ENCODE measurements at places on chromosomes 6 and 20.

- no peak for DNase-seq
Observed at GRCh38 chr20:2930538-2930937, 57.3 kb downstream of the PTPRA start.

DNA sequence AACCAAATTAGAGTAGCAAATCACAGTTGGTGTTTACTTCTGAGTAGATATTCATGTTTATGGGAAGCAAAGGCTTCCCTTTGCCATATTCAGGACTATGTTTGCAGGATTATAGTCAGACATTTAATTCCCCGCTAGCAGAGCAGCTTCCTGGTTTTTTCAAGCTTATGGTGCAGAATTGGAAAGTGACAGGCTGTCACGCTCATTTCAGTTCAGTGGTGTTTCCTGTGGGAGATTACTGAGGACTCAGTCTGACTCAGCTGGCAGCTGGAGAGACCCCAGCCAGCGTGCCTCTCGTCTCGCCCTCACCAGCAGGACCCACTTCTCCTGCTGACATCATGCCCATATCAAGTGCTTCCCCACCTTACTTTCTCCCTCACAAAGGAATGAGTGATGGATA, 85.1 kb downstream of the LYRM2 start:
- no peak for DNase-seq

DNA sequence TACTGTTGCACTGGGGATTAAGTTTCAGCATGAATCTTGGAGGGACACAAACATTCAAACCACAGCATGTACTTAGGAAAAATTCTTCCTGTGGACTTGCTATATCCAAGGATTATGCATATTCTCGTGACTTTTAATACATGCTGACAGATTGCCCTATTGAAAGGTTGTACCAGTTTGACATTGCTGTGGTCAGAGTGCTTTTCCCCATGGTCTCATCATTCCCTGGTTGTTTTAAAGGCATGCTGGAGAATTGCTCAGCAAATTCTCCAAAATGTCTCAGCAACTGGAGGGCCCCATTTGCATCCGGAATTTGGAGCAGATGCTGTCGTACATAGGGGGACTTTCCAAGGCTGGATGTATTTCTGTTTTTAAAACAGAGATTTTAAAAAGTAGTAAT, 7.4 kb downstream of the HECA start:
- DNase-seq = no peak

DNA sequence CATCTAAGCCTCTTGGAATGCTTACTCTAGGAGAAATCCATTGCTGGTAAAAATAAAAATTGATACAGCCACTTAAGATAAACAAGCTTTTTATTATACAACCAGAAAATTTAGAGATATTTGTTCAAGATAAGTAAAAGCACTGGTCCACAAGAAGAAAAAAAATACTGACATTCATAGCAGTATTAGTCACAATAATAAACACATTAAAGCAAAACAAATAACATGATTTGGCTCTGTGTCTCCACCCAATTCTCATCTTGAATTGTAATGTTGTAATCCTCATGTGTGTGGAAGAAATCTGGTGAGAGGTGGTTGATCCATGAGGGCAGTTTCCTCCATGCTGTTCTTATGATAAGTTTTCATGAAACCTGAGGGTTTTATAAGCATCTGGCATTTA, 1093.5 kb upstream of the ADGRB3 start:
- no peak for DNase-seq

GRCh38 chr6:4383910-4384638, 248.7 kb upstream of the ECI2 start:
- no peak for DNase-seq

DNA sequence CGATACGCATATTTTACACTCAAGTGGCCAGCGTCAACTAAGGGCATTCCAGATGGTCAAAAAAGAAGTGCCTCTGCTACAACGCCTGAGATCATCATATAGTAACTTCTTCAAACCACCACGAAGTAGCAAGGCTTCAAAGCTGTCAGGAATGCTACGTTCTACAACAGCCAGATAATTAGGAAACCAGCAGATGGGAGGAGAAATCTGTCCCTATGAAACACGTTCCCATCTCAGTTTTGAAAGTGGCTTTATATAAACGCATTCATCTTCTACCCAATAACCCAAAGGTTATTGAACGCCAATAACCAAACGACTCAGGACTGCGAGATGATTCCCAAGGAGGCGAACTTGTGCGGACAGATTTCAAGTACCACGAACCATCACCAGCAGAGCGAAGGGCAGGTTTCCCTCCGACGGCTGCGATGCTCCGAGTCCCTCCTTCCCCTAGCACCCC, 1.2 kb downstream of the ABHD12 start:
- no peak for DNase-seq

DNA sequence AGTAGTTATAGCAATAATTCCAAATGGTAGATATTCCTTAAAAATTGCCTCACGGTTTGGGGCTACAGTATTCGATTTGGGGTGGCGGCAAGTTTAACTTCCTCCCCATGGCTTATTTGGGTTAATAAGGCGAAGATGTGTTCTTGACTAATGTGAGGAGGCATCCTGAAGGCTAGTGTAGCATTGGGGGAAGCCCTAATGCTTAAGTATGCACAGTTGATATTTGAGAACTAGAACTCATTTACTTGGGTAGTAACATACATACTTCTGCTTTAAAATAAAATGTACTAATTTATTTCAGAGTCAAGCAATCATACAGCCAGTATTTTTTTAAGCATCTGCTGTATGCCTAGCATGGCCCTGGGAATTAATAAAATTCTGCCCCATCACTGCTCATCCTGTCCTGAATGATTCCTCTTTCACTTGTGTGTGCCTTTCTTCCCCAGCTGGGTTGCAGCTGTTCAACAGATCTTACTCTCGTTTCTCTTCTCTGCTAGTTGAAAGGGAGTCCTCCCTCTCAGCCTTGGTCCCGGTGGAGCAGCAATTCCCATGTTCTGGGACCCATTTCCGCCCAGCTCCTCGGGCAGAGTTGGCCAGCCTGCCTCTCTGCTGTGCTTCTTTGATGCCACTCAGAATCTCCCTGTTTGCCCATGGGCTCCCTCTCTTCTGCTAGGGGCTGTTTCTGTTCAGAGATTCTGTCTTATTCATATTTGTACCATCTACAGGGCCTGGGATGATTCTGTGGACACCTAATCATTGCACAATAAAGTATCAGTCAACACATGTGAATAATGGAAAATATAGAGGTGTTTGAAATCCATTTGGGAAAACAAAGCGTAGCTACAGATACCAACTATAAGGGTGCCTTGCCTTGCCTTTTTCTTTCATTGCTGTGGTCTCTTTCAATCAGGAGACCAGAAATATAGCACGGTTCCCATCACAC, 104.8 kb downstream of the ARID1B start:
- no peak for DNase-seq

DNA sequence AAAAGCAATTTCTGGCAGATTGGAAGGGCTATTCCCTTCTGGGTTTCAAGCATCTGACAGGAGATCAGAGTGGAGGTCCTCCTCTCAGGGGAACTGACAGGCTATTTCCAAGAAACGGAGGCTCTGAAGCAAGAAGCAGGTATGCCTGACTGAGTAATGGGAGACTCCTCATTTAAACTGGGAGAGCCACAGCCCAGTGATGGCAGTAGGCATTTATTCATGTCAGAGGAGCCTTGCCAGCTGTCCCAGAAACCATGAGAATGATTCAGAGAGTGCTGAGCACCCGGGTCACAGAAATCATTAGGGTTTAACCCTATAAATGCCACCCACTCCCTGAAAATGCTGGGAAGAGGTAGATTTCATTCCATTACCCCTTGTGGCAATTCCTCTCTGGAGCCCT, 247.5 kb upstream of the RNF217 start:
- DNase-seq = no peak

DNA sequence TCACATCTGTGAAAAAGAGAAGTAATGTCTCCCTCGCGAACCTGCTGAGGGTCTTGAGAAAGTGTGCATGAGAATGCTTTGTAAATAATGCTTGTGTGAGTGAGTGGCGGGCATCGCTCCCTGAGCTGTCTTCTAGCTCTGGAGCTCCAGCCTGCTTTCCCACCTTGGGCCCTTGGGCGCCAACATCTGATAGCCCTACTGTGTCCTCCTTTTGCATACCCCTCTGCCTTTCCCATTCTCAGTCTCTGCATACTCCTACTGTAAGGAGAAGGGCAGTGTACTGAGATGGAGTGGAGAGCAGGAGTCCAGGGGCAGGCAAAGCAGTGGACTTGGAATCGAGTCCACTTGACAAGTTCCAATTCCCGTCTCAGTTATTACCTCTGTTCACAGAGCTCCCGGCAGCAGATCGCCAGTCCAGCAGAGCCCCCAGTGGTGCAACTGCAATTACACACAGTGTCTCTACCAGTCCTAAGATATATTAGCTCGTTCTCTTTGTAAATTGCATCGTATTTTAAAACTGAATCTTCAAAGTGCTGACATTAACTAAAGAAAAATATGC, 847 bp upstream of the NCR2 start:
- DNase-seq = no peak

DNA sequence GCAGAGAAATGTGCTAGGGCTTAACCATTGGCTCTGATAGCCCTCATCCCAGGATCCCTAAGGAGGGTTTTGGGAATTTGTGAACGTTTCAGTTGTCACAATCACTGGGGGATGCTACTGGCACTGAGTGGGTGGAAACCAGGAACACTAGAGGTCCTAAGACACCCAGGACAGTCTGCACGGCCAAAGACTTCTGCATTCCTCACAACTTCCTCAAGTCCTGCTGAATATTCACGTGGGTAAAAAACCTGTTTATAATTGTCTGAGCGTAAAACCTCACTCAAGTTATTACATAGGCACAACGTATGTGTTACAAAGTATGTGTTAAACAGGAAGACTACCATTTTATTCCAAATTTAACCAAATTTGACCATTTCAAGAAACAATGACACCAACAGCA, 52.4 kb downstream of the GMDS start:
- no peak for DNase-seq

DNA sequence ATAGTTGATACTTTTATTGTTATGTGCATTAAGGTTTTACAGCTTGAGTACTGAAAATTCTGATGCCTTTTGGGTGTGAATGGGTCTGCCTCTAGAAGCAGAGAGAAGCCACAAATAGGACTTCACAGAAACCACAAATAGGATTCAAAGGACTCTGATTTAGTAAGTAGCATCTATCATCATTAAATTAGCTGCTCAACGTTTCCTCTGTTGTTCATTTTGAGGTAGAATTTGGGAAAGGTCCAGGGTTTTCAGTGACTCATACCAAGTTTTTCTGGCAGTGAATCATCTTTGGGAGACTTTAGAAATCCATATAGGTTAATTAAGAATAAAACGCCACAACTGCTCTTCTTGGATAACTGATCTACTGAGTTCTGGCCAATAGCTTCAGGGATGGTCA, 105.1 kb downstream of the PHF3 start:
- DNase-seq = no peak

DNA sequence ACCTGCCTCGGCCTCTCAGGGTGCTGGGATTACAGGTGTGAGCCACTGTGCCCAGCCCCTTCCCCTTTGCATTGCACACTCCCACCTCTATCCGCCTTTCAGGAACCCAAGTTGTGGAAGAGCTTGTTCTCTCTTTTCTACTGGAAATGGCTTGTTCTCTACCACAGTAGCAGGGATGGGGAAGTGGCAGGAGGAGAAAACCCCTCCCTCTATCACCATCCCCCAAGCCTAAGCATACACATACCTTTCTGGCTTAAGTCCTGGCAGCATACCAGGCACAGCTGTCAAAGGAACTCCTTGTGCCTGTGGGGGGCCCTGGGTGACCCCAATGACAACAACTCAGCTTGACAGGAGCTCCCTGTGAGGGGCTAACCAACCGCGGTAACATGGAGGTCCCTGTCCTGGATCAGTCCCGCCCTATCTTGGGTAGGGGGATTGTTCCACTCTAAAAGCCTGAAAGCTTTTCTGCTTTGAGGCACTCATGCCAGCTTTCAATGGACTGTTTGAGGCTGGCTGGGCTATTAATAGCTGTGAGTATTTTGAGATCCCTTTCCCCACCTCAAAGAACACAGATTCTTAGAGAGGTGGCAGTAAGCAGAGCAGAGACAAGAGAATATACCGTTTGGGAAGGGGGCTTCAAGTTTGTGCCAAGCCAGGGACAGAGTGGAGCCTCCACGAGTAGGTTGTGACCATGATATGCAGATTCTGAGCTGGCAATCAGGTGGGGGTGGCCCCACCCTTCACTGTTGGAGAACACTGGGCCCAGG, 2.3 kb downstream of the KLHDC3 start:
- DNase-seq = no peak

DNA sequence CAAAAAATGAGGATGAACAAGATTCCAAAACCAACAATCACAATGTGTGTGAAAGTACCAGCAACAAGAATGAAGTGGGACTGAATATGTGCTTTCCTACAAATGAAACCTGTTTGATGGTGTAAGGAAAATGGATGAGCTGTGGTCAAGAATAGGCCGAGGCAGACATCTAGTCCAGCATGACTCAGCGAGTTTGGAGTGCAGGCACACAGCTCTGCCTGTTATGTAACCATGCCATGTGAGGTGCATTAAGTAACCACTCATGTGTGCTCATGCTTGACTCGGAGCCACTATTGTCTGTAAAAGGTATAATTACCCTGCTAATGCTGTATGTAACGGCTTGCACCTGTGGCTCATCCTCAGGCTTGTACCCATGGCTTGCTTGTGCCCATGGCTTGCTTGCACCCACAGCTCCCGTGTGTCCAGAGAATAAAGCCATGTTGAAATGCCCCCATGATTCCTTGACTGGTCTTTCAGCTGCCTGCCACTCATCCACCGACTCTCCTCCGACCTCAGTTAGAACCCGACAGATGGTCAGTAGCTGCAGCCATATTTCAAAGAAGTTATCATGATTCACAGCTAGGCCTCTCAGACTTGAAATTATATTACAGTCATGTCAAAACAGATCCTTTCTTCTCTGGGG, 98.7 kb downstream of the BACH2 start:
- DNase-seq = no peak

- DNase-seq = no peak
Observed at GRCh38 chr6:113221850-113222249, 635.3 kb upstream of the MARCKS start.

- no peak for DNase-seq
Observed at GRCh38 chr6:53179961-53180651, 31.5 kb upstream of the GCM1 start.

DNA sequence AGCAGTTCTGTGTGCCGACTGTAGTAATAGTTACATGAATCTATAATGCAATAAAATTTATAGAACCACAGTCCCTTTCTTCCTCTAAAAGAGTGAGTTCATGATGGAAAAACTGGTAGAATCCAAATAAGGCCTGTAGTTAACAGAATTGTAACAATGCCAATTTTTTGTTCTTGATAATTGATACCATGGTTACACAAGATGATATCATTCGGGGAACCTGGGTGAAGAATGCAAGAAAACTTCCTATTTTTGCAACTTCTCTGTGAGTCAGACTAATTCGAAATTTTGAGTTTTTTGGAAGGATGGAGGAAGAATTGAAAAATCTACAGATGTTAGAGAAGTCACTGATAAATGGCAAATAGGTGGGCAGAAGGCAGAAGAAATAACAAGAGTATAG, 381.8 kb downstream of the CDKAL1 start:
- no peak for DNase-seq

- DNase-seq = peak; percentile 81
Observed at GRCh38 chr6:137873273-137873762, 6.3 kb downstream of the TNFAIP3 start.

GRCh38 chr6:151392427-151392826, 1.1 kb upstream of the ZBTB2 start:
- DNase-seq = no peak

Measured in stimulated activated CD8-positive, alpha-beta memory T cell treated with anti-CD3 and anti-CD28 coated beads, Interleukin-15, amount 100 ng/mL, for 48 hours (primary cell).